Colonic mucosa (tissue), 4 donors: ENCODE measurements at places on chromosomes 3 and 15. TPM values are rescaled to one million over a fixed set of nuclear protein-coding genes. Genes with fewer than 3 reads are reported as not detected.

WNT5A gene
- total RNA-seq = 7.2 TPM

GRCh38 chr3:41346698-41347270 is 147.5 kb downstream of the CTNNB1 start:
- H3K36me3 ChIP-seq = no peaks in the 10 kb centered on the region
- H3K4me3 ChIP-seq = no peak overlapping the region
- H3K27me3 ChIP-seq = no peaks in the 10 kb centered on the region
- H3K27ac ChIP-seq = no peak overlapping the region
- DNase-seq = no peak

DNA sequence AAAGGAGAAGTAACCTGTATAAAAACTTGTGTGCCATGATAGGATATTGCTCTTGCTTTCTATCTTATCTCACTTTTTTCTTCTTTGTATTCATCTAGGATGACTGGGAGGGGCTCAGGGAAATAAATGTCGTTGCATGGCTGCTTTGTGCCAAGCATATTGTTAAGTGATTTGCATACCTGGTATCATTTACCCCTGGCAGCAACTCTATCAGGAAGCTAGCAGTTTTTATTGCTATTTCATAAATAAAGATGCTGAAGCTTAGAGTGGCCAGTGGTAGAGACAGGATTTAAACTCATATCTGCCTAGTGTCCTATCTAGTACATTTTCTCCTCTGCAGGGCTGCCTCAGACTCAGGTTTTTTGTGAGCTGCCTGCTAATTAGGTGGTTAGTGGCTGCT is 253.3 kb downstream of the PTPRG start:
- no peaks in the 10 kb centered on the region for H3K36me3 ChIP-seq
- peak overlapping the region; percentile 49 for H3K27ac ChIP-seq
- peak; percentile 46 for DNase-seq
- no peak overlapping the region for H3K4me3 ChIP-seq

DNA sequence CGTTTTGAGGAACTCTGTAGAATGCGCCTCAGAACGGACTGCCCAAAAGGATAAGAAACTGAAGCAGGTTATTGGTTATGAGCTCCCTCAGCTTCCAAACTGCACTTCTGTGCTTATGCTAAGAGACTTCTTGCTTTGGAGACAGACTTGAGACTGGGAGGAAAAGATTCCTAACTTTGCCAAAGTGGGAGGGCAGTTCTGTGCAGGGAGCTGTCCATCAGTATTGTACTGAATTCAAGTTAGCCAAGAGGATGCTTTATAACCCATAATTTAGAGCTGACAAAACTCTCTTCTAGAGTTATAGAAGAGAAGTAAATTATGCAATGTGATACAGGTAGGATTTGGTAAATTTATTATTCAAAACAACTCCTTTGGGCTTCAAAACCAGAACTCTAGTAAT is 519.8 kb upstream of the GBE1 start:
- H3K4me1 ChIP-seq = no peaks in the 10 kb centered on the region
- no peak overlapping the region for H3K4me3 ChIP-seq
- no peak for DNase-seq
- H3K27me3 ChIP-seq = no peaks in the 10 kb centered on the region
- no peaks in the 10 kb centered on the region for H3K36me3 ChIP-seq

- no peak overlapping the region for H3K4me3 ChIP-seq
- DNase-seq = no peak
- no peaks in the 10 kb centered on the region for H3K27me3 ChIP-seq
- no peaks in the 10 kb centered on the region for H3K4me1 ChIP-seq
- H3K36me3 ChIP-seq = no peaks in the 10 kb centered on the region
Observed at GRCh38 chr3:145197821-145198220, 963.2 kb downstream of the PLOD2 start.

CLDN18 gene
- total RNA-seq = 0.11 TPM

DNA sequence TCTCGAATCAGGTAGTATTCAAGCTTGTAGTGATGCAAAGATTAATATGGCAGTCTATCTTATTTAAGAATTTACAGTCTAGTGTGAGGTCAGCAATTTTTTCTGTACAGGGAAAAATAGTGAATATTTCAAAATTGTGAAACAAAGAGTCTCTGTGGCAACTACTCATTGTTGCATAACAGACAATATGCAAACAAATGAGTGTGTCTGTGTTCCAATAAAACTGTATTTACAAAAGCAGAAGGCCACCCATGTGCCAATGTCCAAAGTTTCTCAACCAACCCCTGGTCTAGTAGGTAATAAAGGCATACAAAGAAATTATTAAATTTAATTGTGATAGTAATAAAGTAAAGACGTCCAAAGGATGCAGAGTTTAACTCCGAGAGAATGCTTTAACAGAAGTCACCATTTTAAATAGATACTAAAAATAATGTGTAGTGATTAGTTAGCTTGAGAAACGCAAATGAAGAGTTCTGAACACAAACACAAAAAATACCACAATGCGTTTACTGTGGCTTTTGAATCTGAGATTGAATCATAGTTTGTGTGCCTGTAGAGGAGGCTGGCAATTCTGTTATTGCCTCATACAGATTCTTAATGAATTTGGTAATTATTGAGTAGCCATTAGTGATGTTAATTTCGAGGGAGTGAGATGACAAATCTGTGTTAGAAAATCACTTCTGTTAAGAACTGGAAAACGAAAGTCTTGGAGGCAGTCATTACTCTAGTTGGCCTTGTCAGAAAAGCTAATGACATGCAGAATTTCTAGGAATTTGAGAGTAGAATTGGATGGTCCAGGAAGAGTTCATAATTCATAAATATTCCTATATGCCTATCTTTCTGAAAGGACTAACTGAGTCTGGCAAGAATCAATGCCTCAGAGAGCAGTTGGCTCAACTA is 48.7 kb downstream of the CADM2 start:
- H3K36me3 ChIP-seq = no peaks in the 10 kb centered on the region
- no peak overlapping the region for H3K4me3 ChIP-seq

GOLGA8Q gene
- not detected for total RNA-seq

CTSH gene
- total RNA-seq = 34.4 TPM

DNA sequence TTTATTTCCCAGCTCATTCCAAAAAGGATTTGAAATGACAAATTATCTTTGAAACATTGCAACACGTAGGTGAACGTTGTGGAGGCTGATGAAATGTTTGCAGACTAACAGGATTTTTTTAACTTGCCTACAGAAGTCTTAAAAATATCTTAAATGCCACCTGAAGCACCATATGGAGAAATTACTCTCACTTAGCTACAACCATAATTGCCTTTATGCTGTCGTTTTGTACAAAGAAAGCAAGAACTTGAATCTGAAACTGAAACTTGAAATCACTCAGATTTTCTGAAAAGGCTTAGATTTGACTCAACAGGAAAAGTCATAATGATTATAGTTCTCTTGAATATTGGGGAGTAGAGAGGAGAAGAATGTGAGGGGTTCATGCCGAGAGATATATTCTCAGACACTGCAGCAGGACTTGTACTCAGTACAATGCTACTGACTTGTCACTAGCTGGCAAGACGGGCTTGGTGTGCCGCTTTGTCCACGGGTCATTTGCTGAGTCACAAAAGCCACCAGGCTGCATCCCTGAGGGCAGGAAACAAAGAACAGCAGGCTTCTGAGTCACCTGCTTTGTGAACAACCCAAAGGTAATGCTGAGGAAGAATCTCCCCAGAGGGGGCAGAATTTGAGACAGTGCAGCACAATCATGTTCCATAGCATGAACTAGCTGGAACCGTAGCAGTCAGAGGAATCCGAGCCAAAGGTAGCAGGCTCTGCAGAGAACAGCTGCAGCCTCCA is 7.1 kb upstream of the FMN1 start:
- no peaks in the 10 kb centered on the region for H3K36me3 ChIP-seq
- H3K27me3 ChIP-seq = no peaks in the 10 kb centered on the region
- peak overlapping the region; percentile 1 for H3K4me3 ChIP-seq
- peak; percentile 45 for DNase-seq

DNA sequence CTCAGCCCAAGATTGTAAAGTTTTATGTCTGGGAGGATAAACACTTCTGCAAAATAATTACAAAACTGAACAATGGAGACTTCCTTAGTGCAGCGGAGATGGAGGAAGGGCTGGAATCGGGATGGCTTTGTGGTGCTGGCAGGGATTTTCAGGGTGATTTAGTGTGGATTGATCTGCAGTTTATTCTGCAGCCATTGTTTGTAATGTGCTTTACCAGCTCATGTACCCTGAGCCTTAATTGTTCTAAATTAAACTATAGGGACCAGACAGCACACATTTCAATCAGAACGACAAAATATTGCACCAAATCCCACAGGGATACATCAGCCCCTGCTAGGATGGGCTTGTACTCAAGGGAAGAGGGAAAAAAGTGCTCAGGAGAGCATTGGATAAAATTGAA is 103.2 kb upstream of the ONECUT1 start:
- H3K27ac ChIP-seq = no peak overlapping the region
- no peaks in the 10 kb centered on the region for H3K4me1 ChIP-seq
- H3K27me3 ChIP-seq = no peaks in the 10 kb centered on the region
- H3K36me3 ChIP-seq = no peaks in the 10 kb centered on the region
- DNase-seq = no peak

- no peaks in the 10 kb centered on the region for H3K27me3 ChIP-seq
- no peak overlapping the region for H3K27ac ChIP-seq
- H3K4me3 ChIP-seq = no peak overlapping the region
- H3K36me3 ChIP-seq = no peaks in the 10 kb centered on the region
Observed at GRCh38 chr3:193883551-193883950, 252.4 kb upstream of the HES1 start.

GRCh38 chr3:65006300-65006739 is 318.5 kb upstream of the ADAMTS9 start:
- H3K27ac ChIP-seq = no peak overlapping the region
- H3K27me3 ChIP-seq = no peaks in the 10 kb centered on the region
- DNase-seq = no peak
- no peaks in the 10 kb centered on the region for H3K36me3 ChIP-seq
- H3K4me1 ChIP-seq = no peaks in the 10 kb centered on the region

CHRFAM7A gene
- 0.42 TPM for total RNA-seq

C2CD4B gene
- 2.6 TPM for total RNA-seq

GRCh38 chr3:141065841-141066805 is 15.0 kb downstream of the SPSB4 start:
- no peak for DNase-seq
- no peaks in the 10 kb centered on the region for H3K36me3 ChIP-seq
- no peak overlapping the region for H3K4me3 ChIP-seq
- no peaks in the 10 kb centered on the region for H3K27me3 ChIP-seq
